ENCODE measurements at places on chromosomes 1 and 21.
A peak's percentile ranks its signal among the peaks of the same experiment; 100 is the strongest.

DNA sequence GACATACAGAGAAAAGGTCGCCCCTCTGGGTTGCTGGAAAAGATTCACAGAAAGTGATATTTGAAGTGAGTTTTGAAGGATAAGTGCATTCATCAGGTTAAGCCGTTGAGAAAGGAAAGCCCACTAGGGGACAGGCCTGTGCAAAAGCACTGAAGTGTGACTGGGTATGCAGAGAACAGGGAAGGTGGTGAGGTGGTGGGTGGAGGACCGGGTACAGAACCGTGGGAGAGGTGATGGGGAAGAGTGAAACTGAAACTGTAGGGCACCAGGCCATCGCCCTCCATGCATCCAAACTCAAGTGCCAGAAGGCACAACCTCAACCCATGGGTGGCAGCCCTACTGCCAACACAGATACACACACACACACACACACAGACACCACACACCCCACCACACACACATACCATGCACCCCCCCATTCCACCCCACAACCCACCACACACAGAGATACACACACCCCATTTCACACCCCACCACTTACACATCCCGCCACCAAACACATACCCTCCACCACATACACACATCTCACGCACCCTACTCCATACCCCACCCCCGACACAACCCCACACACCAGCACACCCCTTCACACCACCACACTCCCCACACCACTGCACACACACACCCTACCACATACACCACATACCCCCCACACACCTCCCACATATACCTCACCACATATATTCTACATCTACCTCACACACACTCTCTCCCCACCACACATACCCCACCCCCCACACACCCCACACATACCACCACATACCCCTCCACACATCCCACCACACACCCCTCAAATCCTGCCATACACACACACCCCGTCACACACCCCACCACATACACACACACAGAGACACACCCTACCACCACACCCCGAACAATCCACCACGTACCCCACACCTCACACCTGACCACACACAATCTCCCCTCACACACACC lies 59.0 kb downstream of the TSEN15 start:
- DNase-seq = no peak

- no peak for DNase-seq
Observed at GRCh38 chr1:156963621-156964020, 43.2 kb downstream of the LRRC71 start.

DNA sequence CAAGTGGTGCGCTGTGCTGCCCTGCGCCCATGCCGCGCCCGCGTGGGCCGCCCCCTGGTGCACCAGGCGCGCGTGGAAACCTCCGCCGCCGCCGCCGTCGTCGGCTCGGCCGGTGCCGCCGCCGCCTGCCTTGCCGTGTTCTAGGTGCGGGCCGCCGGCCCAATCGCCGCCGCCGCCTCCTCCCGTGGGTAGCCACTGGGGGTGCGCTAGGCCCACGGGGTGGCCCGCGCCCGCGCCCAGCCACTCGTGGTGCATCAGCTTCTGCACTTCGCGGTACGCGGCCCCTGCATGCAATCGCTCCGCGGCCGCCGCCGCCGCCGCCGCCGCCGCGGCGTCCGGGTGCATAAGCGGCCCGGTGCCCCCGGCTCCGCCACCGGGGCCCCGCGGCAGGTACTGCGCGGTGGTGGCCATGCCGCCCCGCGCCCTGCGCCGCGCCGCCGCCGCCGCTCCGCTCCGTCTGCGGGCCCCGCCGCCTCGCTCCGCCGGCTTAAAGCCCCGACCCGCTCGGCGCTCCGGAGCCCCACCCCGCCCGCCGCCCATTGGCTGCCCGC lies at the start of gene POU3F1:
Gene POU3F1, minus strand, starts transcription at position 461 of the 551 bp plus-strand sequence. Its CDS starts 50 bp downstream, at position 411.
- DNase-seq = no peak

- no peak for DNase-seq
Observed at GRCh38 chr21:38384675-38385426, 113.4 kb downstream of the ERG start.

DNA sequence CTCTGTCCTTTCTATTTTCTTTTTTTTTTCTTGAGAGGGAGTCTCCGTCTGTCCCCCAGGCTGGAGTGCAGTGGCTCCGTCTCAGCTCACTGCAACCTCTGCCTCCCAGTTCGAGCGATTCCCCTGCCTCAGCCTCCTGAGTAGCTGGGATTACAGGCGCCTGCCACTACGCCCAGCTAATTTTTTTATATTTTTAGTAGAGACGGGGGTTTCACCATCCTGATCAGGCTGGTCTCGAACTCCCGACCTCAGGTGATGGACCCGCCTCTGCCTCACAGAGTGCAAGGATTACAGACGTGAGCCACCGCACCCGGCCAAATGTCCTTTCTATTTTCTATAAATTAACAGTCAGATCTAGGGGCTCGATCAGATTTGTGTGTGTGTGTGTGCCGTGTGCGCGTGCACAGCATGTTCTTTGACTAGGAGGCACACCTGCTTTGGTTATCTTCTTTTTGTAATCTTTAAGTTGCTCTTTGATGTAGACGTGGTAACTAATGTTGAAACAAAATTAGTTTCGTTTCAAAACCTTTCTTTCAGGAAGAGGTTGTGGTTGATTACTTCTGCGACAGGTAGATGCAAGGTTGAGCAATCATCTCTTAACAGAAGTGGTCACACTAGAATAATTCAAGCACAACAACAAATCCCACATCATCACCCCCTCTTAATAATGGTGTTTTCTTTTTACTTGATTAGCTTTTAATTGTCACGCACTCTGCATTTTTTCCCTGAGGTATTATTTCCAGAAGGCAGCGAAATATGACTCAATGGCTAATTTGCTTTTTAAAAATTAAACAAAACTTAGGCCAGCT lies 779 bp upstream of the DEGS1 start:
- DNase-seq = no peak

GRCh38 chr1:205082431-205082830 lies 1.8 kb downstream of the TMEM81 start:
- no peak for DNase-seq

DNA sequence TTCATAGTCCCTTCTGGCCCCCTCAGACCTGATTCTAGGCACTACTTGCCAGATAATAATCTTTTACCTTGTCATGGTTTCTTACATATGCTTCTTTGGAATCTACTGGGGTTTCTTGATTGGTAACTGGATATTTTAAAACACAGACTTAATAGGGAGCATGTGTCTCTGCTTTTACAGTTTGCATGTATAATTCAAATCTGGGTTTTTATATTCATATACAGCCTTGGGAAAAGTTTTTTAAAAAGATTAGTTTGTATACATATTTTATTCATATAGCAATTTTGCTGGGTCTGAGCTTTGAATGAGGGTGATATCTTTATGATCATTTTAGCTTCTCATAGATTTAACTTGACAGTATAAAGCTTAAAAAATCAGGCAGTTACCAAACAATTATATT lies 21.1 kb upstream of the CD1D start:
- DNase-seq = no peak

DNA sequence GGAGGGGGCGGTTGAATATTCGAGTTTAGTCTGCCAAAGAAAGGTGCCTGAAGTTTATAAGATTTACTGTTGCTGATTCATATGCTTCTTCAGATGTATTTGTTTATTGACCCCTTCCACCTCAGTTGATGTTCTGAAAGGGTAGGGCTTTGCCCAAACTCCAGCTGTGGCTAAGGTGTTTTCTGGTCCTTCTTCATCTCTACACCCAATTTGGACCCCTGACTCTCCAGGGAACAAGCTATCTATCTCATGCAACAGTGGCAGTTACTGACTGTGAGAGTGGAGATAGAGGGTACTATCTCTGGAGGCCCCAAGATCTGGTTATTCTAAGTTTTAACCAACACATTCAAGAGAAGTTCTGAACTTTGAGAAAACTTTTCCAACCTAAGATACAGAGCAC lies 12.6 kb upstream of the ALG14 start:
- DNase-seq = no peak

DNA sequence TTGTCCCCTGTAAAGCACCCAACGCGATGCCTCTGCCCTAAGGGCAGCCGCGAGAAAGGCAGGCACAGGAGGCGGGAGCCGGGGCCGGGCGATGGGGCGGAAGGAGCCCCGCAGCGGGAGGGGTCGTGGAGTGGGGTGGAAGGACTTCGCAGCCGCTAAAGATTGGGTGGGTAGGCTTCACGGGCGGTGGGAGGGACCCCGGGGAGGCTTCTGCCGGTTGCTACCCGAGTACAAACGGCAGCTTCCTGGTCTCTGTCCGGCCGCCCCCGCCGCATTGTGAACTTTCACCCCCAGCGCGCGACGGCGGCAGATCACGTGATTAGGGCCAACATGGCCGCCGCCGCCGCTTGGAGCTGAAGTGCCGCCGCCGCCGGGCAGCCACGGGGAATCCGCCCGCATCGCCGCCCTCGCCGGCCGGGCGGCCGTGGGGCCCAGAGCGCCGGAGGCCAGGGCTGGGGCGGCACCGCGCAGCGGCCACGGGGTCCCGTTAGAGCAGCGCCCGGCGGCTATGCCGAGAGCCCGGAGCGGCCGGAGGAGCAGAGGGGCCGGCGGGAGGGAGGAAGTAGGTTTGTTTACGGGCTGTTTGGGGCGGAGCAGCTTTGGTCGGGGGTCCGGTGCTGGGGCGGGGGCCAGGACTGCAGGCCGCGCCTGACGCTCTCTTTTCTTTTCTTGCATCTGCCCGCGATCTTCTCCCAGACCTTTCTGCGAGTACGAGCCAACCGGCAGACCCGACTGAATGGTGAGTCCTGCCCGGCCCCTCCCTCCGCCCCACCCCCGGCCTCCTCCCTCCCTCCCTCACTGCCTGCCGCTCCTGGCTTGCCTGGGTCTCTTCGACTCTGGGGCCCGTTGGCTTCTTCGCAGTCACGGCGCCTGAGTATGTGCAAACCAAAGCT lies 42.4 kb downstream of the TMEM53 start:
- DNase-seq = peak; percentile 96

GRCh38 chr1:26608895-26609294 lies 79.3 kb downstream of the RPS6KA1 start:
- no peak for DNase-seq

DNA sequence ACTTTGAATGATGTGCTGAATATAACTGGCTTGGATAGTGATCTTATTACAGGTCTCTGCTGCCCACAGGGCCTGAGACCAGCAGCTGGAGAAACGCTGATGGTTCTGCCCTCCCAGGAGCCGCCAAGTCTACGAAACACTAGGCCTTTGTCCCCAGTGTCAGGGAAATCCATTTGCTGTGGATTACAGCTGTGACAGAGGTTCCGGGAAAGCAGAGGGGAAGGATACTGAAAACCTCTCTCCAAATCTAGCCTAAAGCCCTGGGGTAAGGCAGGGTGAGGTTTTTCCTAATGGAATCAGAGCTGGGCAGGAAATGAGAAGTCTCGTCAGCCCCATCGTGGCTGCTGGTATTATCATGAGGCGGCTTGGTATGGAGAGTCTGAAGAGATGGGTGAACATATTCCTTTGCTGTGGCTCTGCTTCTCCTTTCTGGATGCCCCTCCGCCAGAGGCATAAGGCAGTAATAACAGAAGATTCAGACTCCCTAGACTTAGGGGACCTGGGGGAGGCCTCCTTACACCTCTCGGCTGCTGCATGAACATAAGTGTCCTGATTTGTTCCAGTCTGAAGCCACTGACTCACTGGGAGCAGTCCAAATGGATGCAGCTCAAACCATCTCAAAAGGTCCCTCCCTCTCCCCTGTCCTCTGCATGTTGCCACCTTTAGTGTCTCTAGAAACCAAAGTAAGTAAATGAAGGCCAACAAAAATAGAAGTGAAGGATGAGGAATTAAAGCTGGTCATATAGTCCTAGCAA lies 48.1 kb downstream of the PHC2 start:
- DNase-seq = no peak

DNA sequence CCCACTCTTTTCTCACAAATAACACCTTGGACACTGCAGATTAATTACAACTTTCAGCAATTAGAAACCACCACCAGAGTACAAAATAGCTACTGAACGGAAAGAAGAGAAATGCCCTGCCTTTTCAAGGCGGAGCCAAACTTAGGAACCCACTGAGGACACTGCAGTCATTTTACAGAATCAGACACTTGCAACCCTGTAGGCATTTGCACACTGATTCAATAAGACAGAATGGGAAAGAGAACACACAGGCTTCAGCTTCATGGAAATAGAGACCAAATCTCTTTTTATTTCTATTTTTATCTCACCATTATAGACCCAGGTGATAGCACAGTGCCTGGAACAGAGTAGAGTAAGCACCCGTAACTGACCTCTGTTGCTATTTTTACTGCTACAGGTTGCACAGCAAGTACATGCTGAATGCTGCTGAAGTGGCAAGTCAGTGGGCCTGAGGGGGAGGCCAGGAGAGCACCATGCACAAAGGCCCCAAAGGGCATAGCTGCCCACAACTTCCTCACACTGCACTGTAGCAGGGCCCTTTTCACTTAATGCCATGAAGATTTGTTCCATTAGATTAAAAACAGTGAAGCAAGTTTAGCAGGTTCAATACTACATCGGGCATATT lies 50.7 kb upstream of the EDARADD start:
- DNase-seq = no peak

- DNase-seq = no peak
Observed at GRCh38 chr1:35745124-35745730, 24.6 kb downstream of the CLSPN start.

Data from chondrocyte (in vitro differentiated cells).